NCI-H345 (cell line): ENCODE measurements at places on chromosomes 2 and 18.

DNA sequence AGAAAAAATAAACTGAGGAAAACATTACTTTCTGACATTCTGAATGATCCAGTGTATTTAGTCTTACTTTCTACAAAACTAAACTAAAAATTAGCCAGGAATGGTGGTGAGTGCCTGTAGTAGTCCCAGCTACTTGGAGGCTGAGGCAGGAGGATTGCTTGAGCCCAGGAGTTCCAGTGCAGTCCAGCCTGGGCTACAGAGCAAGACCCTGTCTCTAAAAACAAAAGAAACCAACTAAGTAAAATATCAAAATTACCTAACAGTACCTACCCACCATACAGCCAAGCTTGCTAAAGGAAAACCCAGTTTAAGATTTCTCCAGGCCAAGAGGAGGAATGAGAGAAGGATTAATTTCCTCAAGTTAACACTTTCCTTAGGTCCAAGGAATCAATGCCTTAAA is 2.9 kb downstream of the HSPD1 start:
- no peak for DNase-seq

- no peak for DNase-seq
Measured at GRCh38 chr2:208039376-208040110, 14.2 kb upstream of the PLEKHM3 start.

- peak; percentile 80 for DNase-seq
Measured at GRCh38 chr2:133780099-133780996, 212.1 kb upstream of the NCKAP5 start.

GRCh38 chr2:224381521-224382279 is 20.2 kb downstream of the FAM124B start:
- DNase-seq = no peak

GRCh38 chr2:101846973-101847372 is 144.8 kb upstream of the IL1R2 start:
- no peak for DNase-seq

GRCh38 chr2:54988612-54989011 is 61.6 kb downstream of the RTN4 start:
- DNase-seq = no peak

DNA sequence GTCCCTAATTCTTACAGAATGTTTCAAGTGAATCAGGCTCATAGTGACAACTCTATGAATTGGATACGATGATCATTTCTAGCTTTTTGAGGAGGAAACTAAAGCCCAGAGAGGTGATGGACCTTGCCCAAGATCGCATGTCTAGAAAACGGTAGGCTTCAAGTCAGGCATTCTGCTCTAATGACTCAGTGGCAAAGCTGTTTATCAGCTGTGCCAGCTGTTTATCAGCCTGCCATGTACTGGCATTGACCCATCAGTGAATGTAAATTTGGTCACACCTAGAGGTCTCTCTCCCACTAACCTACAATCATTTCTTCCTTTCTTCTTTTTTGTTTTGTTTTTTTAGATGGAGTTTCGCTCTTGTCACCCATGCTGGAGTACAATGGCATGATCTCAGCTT is 6.1 kb upstream of the DAW1 start:
- no peak for DNase-seq

- DNase-seq = no peak
Measured at GRCh38 chr18:34287825-34288224, 63.1 kb upstream of the NOL4 start.

- DNase-seq = no peak
Measured at GRCh38 chr2:610491-610890, 66.7 kb downstream of the TMEM18 start.

DNA sequence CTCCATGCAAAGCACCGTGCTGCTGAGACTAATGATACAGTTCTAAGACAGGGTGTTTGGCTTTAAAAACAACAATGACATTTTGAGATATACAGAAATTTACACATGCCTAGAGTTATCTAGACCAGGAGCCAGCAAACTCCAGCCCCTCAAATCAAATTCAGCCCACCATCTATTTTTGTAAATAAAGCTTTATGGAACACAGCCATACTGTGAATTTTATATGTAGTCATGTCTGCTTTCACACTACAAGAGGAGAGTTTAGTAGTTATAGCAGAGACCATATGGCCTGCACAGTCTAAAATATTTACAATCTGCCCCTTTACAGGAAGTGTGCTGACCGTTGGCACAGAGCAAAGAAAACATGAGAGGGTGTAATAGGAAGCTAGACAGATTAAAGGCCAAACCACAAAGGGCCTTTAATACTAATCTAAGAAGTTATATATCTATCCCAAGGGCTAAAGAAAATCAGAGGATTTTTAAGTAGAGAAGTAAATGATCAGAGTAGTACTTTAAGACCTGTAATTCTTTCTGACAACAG is 39.4 kb downstream of the NBAS start:
- no peak for DNase-seq

- no peak for DNase-seq
Measured at GRCh38 chr18:46641917-46642316, 15.1 kb downstream of the LOXHD1 start.

GRCh38 chr2:226048611-226049010 is 649.1 kb downstream of the NYAP2 start:
- DNase-seq = no peak

- no peak for DNase-seq
Measured at GRCh38 chr2:174343343-174343622, 8.5 kb downstream of the SP9 start.

DNA sequence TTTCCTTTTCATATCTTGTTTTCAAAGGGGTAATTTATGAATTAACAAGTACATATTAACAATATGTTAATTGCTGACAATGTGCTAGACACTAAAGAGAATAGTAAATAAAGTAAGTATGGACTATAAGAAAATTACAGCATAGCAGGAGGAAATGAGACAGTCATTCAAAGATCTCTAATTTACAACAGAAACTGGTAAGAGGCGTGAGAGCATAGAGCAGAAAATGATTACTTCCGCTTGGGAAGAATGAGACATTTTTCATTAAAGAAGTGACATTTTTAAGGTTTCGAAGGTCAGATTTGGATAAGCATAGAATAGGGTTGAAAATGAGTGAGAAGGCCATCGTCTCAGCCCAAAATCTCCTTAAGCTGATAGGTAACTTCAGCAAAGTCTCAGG is 184.4 kb upstream of the SESTD1 start:
- DNase-seq = no peak

GRCh38 chr2:220014961-220015360 is 387.5 kb downstream of the SLC4A3 start:
- DNase-seq = no peak

DNA sequence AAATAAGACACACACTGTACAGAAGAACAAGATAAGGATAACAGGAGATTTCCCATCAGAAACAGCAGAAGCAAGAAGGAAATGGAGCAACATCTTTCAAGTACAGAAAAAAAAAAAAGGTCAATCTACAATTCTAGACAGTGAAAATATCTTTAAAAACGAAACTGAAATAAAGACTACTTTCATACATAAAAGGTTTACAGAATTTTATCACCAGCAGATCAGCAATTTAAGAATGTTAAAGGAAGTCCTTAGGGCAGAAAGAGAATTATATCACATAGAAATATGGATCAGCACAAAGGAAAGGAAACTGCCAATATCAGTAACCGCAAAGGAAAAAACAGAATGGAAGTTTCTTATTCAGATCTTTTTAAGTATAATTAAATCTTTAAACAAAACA is 931.0 kb downstream of the EPHA4 start:
- no peak for DNase-seq

DNA sequence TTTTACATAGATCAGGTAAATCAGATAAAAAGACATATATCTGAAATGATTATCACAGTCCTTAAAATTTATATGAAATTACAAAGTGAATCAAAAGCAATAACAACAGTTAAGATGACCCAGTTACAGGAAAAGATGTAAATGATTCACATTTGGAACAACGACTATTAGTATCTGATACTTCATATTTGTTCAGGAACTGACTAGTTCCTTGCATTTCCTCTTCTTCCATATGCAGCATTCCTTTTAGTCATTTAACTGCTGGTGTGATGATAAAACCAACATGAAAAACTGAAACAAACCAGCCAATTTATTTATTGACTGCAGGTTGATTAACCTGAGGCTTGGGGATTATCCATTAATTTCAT is 75.2 kb downstream of the RBMS1 start:
- DNase-seq = no peak

DNA sequence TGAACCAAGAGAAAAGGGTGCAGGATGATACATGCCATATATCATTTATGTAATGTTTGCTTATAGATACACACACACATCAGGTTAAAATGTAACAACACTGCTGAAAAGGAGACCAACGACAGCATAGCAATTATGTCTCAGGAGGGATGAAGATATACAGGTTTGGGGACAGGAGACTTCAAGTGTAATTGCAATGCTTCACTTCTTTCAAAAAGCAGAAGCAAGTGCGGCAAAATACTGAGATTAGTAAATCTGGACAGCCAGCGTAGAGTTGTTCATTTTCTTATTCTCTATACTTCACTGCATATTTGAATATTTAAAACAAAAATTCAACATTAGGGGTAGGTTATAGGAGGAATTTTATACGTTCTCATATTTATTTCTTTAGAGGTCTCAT is 87.2 kb downstream of the L3MBTL4 start:
- DNase-seq = no peak

DNA sequence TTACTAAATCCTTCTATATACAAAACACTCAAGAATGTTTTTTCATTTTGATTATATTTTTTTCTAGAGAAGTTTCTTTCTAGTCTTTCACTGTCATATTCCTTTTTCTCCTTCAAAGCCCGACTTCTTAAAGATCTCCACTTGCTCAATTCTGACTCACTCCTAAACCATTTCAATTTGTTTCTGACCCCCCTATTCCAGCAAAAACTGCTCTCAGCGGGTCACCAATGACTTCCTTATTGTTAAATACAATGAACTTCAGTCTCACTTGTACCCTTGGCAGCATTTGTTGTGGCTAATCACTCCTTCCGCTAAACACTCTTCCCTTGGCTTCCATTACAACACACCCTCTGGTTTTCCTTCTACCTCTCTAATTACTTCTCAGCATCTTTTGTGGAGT is 111.1 kb upstream of the RBBP8 start:
- DNase-seq = no peak

DNA sequence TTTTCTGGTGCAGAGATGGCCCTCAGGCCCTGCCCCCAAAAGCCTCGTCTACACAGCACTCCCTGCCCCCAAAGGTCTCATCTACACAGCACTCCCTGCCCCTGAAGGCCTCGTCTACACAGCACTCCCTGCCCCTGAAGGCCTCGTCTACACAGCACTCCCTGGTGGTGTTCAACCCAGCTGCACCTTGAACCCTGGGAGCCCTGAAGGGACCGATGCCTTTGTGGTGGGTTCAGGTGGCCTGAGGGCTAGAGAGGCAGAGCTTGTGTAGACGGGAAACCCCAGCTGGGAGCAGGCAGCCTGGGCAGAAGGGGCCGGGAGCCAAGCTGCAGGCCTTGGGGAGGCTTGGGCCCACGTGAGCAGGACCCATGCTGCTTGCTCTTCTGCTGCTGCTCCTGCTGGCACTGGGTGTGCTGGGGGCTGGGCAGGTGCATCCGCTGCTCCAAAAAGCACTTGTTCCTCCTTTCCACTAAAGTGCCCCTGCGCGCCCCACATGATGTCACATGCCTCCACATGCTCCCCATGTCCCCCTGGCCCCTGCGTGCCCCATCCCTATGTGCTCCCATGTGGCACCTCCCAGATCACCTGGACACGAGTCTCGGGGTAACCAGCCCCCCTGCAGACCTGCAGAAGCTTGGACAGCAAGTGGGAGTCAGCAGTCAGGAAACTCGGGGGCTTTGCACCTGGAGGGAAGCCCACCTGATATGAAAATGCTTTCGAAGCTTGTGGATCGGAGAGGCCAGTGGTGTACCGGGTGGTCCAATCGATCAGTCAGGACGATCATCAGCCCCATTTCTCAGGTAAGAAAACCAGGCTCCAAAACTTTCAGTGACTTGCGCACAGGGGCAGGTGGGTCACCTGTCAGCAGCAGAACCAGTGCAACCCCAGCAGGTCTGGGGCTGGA is 94.9 kb upstream of the CTDP1 start:
- no peak for DNase-seq

DNA sequence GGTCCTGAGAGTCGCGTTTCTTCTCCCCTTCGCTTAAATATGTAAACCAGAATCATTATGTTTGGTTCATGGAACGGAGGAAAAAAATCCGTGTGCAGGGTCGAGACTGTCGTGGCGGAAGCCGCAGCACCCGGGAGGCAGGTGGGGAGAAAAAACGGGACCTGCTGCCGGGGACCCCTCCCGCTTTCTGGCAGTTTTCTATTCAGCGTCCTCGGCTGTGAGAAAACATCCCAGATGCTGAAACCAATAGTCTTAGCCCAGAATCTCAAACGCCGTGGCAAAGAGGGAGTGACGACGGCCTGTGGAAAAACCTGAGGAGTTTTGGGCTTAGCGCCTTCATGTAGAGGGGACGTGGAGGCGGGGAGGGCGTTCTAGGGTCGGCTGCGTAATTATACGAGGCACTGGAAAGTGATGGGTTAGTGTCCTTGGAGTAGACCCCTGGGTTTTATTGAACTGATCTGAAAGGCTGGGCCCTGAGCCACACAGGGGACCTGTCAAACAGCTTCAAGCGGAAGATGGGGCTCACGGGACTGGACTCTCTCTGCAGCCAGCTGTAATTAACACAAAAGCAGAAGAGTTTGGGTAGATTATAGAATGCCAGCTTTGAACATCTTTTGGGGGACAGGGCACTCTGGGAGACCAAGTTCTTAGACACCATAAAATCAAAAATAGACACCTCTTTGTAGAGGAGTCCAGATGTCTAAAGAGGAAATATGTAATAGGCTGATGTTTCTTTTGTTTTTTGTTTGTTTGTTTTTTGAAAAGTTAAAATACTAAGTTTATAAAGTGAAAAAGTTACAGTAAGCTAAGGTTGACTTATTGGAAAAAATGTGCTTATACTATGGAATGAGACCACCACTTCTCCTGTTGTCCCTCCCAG is 834 bp upstream of the BUB1 start:
- DNase-seq = peak; percentile 25

GRCh38 chr2:121075006-121075551 is 209.9 kb downstream of the TFCP2L1 start:
- DNase-seq = peak; percentile 66

DNA sequence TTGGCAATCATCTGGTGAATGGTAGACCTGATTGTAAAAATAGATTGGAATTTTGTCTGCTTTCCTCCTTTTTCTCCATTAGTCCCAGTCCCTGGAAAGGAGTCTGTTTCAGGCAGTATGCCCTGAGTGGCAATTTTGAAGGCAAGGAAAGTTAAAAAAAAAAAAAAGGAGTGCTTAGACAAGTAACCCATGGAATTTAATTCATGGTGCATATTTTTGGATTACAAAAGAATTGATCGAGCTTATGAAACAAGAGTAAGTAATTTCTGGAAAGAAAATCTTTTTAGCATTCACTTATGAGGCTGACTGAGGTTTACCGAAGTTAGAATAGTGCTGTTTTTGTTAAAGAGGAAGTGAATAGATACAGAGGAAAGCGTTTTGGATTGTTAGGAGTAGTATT is 29.4 kb upstream of the TMEM178A start:
- DNase-seq = no peak

GRCh38 chr2:160651416-160652200 is 158.0 kb upstream of the RBMS1 start:
- DNase-seq = no peak

DNA sequence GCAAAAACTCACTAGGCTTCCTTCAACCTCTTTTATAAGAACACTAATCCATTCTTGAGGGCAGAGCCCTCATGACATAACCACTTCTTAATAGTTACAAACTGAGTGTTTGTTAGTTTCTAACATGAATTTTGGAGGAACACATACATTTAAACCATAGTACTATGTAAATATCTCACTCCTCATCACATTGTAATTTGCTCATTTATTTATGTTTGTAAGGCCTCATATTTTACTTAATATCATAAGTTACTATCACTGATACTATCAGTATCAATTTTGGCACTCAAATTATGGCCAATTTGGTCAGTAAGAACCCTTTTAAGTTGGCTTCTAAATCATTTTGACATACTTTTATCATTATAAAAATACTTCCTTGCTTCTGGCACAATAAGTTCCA is 603.1 kb downstream of the ZEB2 start:
- DNase-seq = no peak
